Cardiac muscle cell (in vitro differentiated cells and primary cell): ENCODE measurements at places on chromosomes 2 and 18. TPM values are rescaled to one million over a fixed set of nuclear protein-coding genes. Genes with fewer than 3 reads are reported as not detected.
A peak's percentile ranks its signal among the peaks of the same experiment; 100 is the strongest.

DNA sequence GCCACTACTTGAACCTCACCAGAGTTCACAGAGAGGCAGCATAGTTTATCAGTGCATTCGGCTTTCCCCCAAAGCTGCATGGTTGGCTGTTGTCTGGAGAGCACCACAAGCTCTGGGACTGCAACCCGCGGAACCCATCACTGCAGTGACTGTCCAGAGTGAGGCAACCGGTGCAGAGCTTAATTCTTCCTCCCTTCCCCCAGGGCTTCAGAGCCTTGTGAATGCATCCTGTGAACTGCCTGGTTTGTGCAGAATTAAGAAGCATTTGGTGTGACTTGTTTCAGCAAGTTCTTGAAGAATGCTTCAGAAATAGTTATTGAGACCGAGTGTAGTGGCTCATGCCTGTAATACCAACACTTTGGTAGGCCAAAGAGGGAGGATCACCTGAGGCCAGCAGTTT is 99.2 kb upstream of the FOSL2 start:
- no peak for DNase-seq

- DNase-seq = no peak
Observed at GRCh38 chr2:45905632-45905958, 254.1 kb downstream of the PRKCE start.

- no peak for DNase-seq
Observed at GRCh38 chr2:128032092-128032491, 4.2 kb upstream of the SAP130 start.

Gene IL1RN
- not detected in 2 replicates for polyA plus RNA-seq

GRCh38 chr2:5691221-5691984 is 781 bp upstream of the SOX11 start:
- peak; percentile 91 for DNase-seq

Gene ZNF396
- 3.8 and 8.2 TPM in 2 replicates for polyA plus RNA-seq

Gene SH3RF3
- 1.2 TPM in 2 replicates for polyA plus RNA-seq

Gene LIMS2
- 35.2 and 48.8 TPM in 2 replicates for polyA plus RNA-seq

DNA sequence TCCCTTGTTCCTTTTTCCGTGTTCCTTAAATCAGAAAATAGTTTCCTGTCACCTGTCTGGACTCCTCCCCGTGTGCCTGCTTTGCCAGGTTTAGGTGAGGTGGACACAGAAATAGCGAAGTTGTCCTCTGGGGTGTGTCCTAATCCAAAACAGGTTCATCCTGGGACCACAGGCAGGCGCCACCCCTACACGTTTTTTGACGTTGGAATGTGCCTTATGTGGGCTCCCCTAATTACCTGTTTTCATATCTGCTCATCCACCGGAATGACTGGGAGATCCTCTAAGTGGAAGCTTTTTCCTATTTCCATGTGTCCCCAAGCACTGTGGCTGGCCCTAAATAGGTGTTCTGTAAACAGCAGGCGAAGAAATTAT is 49.0 kb upstream of the PAIP2B start:
- DNase-seq = no peak

Gene ANKRD30BL
- not detected in 2 replicates for polyA plus RNA-seq

DNA sequence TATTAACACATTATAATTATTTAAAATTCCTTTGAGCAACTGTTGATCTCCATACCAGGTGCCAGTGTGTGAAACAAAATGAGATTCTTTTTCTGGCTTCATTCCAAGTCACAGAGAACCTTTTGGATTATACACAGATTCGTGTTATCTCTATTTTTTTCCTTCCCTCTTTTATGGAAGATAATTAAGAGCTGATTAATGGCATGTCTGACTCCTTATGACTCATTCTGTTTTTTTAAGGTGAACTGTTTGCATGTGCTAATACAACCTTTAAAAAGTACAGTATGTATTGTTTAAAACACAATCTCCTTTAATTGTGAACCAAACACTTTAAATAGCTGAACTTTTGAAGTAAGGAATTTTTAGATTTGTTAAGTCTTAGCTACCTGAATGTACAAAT is 39.3 kb downstream of the PELI1 start:
- DNase-seq = no peak

- DNase-seq = no peak
Observed at GRCh38 chr2:6999211-6999877, 82.1 kb downstream of the RNF144A start.

DNA sequence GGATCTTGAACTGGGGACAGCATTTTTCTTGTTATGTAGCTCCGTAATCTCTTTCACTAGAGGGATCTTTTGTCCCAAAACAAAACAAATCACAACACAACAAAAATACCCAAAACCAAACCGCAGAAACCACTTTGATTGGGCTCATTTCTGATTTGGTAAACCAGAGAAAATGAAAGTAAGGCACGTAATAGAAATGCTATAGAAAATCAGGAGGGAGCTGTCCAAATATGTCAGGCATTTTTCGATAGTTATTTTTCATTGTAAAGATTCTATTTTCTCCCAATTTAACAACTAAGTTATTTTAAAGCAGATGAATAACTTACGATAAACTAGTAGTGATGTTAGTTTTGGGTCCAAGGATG is 406.5 kb downstream of the XIRP2 start:
- DNase-seq = no peak

- no peak for DNase-seq
Observed at GRCh38 chr2:235044501-235045271, 92.9 kb downstream of the SH3BP4 start.

- DNase-seq = peak; percentile 56
Observed at GRCh38 chr18:12608301-12608700, 49.6 kb downstream of the SPIRE1 start.

DNA sequence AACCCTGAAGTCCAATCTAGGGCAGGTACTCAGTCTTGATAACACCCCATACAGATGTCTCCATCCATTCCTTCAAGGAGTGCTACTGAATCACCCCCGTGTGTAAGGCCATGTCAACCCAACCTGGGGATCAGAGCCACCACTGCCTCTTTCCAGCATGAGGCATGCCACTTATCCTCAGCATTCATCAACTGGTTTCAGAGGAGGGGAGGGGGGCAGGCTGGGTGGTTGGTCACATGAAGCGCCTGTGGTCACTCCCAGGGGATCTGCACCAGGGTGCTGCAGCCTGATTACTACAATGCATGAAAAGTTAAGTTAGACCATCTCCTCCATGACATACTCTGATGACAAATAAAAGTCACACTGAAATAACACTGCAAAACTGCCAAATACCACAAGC is 65.0 kb downstream of the UXS1 start:
- DNase-seq = no peak

Gene TRIM43
- not detected in 2 replicates for polyA plus RNA-seq

- DNase-seq = no peak
Observed at GRCh38 chr2:238774071-238774470, 73.8 kb upstream of the TWIST2 start.

Gene GALNT5
- 1.3 and 1.8 TPM in 2 replicates for polyA plus RNA-seq

DNA sequence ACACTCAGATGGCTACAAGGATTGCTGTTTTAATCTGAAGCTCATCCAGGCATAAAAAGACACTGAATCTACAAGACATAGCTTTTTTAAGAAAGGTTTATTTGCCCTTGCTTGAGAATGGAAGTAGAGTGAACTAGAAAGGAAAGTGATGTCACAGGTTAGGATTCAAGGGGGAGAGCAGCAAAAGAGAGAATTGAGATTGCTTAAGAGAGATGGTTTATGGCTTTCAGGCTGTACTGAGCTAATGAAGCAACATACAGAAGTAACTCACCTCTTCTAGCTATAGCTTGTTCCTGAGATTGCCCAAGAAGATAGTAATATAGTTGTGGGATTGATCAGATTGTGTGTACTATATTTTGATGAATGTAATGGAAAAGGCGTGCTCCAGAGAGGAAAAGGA is 26.1 kb upstream of the ACVR2A start:
- no peak for DNase-seq

DNA sequence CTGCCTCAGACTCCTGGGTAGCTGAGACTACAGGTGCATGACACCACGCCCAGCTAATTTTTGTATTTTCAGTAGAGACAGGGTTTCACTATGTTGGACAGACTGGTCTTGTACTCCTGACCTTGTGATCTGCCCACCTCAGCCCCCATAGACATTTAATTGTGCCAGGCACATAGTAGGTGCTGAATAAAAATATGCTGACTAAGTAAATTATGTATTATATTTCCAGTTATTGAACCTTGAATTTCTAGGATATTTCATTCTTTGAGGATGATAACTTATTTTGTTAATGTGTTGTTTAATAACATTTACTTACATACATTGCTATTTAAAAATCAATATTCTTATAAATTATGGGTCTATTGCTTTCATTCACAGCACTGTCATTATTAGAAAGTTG is 190.4 kb upstream of the LRRTM4 start:
- no peak for DNase-seq
